ENCODE measurements at places on chromosomes 1 and 21.

DNA sequence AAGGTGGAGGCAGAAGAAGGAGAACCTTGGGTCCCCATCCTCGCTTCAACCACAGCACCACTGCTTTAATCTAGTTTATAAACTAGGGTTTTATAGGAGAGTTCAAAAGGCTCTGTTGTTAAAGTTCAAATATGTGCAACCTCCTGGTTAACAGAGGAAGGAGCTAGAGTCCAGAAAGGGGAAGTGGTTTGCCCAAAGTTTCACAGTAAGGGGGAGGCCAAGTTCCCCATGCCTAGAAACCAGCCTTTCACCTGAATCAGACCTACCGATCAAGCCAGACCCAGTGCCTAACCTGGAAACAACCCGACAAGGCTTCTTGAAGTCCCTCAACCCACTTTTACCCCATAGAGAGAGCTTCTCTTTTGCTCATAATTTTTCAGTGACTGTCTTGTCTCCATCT is 106.5 kb downstream of the PLPP3 start:
- DNase-seq, result peak; percentile 72

DNA sequence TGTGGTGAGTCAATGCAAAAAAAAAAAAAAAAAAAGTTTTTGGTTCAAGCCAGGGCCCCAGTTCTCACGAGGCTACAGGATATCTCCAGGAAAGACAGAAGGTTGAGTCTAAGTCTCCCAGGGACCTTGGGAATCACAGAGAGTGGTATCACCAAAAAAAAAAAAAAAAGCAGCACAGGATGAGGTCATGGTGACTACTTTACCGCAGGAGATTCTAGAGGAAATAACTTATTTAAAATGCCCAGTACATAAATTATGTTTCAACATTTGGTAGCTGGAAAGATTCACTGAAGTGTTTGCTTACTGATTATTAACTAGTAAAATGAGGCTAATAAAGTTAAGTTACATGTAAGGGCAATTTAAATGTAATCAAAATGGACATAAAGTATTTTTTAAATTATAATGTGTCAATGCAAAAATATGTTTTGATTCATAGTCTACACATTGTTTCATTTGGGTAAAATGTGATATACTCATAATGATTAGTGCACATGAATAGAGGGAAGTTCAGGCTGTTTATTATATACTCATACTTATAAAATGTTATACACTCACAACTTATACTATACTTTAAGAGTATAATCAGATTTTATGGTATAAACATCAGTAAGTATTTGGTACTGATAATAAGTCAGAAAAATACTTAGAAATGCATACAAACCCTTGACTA is 84.1 kb downstream of the PLPPR5 start:
- DNase-seq, result no peak

DNA sequence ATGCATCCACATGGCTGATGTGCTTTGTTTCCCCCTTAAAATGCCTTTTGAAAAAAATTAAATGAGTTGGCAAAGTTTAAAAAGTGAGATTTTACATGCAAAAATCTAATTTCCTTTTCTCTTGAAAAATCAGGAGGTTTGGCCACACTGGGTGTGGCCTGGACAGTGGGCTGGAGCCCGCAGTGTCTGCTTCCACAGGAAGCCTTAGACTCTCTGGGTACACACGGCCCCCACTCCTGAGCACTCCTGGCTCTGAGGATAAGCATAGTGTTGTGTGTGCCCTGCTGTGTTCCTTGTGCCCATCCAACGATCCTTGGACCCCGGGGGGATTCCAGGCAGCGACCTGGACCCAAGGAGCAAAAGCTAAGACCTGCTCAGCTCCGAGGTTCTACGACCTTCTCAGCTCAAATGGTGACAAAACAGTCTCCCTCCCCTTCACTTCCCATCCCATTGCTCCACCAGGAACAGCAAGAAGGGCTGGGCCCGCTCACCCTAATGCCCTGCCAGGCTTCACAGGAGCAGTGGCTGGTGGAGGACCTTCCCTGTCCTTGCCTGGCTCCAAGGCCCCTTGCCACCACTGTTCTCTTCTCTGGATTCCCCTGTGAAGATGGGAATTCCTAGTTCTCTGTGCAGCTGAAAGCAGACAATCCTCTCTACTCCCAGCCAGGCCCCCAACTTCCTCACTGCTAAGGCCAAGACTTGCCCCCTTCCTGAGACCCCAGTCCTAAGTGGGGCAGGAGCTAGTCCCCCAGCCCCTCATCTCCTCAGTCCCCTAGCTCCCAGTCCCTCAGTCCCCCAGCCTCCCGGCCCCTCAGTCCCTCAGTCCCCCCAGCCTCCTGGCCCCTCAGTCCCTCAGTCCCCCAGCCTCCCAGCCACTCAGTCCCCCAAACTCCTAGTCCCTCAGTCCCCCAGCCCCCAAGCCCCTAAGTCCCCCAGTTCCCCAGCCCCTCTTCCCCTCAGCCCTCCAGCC is 395.8 kb downstream of the PTPRU start:
- no peak for DNase-seq

- no peak for DNase-seq
Observed at GRCh38 chr1:111200802-111201161, 336 bp upstream of the DENND2D start.

DNA sequence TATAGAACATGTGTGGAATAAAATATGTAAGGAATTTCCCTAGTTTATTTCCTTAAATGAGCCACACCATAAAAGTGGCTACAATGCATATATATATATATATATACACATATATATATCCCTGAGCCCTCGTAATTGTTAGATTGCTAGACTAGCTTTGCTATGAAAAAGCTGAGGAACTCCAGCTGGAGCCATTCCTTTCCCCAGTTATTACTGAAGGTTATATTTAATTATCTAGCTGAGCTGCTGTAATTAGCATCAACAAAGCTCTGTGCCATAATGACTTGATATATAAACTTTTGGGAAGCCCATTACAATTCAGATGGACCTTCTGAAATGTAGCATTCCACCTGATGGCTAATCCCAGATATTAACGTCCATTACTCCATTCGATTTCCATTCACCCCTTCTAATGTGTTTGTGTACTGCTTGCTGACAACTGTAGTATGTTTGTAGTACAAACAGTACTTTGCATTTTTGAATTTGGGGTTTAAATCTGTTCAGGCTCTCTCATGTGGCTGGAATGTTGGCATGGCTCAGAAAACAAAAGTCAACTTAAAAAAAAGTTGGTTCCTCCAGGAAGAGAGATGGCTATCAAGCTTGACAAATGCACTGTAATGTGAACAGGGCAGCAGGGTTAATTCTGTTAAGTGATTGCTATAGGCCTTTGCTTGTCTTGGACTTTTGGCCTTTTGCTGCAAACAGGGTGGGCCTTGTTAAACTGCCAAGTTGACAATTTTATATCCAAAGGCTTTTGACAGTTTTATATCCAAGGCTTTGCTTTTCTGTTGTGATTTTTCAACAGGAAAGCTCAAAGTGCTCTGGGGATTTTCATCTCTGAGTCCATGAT is 170.0 kb downstream of the LTN1 start:
- no peak for DNase-seq

DNA sequence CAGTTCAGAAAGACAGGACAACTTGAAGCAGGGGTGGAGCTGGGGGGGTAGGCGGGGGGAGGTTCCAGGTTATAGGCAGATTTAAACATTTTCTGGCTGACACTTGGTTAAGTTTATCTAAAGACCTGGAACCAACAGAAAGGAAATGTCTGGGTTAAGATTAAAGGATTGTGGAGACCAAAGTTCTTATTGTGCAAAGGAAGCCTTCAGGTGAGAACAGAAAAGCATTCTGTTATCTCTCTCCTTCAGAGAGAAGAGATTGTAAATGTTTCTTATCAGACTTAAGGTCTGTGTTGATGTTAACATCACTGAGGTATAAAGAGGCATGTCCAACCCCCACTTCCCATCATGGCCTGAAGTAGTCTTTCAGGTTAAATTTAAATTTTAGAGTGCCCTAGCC is 3.7 kb upstream of the ACADM start:
- no peak for DNase-seq

DNA sequence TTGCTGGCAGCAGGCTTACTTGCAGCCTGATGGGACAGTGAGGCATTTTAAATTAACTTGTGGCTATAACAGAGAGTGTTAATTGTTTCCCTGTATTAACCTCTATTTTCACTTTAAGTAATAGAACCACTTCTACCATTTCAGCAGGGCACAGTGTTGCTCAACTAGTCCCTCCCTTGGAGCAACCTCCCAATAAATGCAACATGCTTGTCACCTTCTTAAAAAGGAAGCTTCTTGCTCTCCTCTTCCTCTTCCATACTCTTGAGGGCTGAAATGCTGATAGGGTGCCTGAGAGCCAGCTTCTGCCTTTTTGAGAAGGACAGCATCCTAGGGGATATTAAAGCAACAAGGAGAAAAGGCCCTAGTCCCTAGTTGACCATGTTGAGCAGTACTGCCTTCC is 52.1 kb downstream of the C4BPA start:
- peak; percentile 59 for DNase-seq

DNA sequence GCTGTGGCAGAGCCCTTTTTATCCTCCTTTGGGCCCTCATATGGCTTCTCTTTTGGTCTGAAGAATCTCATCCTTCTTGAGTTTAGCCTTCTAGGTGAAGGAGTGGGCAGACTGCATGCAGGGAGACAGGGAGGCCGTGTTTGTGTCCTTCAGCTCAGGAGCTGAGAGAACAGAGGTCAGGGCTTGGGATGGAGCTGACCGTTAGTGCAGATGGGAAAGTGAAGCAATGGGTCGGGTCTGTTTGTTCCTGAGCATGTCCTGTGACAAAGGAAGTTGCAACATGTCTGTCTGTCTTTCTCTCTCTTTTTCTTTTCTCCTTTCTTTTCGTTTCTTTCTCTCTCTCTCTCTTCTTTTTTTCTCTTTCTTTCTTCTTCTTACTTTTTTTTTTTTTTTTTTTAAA is 14.9 kb downstream of the MAPKAPK2 start:
- DNase-seq, result no peak

- DNase-seq, result no peak
Observed at GRCh38 chr1:67589519-67590233, 95.3 kb upstream of the GADD45A start.

DNA sequence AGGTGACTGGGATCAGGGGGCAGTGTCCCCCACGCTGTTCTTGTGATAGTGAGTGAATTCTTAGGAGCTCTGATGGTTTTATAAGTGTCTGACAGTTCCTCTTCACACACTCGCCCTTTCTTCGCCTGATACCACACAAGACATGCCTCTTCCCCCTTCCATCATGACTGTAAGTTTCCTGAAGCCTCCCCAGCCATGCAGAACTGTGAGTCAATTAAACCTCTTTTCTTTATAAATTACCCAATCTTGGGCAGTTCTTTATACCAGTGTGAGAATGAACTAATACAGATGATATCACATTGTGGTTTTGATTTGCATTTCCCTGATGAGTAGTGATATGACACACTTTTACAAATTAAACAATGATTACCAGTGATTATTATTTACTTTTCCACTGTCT is 229.9 kb downstream of the AKT3 start:
- DNase-seq, result no peak

DNA sequence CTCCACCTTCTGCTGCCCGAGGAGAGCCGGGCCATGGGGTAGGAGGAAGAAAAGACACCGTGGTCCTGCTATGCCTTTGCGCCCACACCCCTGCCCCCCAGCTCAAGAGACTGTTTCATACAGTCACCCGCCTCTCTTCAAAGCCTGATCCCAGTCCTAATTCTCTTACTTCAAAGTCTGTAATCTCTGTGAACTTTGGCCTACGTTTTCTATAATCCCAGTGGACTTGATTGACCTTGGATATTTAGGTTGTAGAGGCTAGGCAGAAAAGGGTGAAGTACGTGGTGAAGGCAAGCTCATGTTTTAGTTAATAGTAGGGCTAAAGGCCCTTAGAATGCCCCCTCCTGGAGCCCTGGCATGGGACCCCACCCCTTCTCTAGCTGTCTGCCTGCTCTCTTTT is 28.4 kb downstream of the VPS13D start:
- no peak for DNase-seq

DNA sequence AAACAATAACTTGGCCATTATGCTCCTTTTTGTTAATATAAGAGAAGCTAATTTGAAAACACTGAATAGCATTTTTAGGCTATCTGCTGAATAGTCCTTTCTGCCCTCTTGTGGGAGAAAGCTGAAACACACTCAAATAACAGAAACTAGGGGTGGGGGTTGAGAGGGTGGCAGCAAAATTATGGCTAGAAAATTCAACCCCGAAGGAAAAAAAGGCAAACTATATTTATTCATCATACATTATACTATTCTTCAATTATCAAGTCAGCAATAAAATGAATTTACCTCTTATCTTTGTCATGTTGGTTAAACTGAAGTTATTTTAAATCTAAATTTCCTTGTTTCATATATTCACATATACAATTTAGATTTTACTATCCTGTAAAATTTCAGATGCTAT is 255.9 kb downstream of the FAF1 start:
- DNase-seq, result peak; percentile 32

DNA sequence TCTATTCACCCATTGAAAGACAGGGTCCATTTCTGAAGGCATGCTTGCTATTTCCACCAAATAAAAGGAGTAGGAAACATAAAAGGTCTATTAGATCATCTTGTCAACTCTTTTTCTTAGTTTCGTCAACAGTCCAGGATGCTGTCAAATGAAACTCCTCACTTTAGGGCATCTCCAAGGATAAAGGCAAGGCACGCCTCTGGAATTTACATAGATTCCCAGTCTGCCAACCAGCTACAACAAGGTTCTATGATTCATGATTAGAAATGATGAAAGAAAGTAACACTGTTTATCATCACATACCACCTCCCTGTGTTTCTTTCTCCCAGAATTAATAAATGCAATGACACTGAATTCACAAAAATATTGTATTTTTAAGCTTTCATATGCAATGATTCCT is 636.3 kb downstream of the LTN1 start:
- DNase-seq, result no peak

DNA sequence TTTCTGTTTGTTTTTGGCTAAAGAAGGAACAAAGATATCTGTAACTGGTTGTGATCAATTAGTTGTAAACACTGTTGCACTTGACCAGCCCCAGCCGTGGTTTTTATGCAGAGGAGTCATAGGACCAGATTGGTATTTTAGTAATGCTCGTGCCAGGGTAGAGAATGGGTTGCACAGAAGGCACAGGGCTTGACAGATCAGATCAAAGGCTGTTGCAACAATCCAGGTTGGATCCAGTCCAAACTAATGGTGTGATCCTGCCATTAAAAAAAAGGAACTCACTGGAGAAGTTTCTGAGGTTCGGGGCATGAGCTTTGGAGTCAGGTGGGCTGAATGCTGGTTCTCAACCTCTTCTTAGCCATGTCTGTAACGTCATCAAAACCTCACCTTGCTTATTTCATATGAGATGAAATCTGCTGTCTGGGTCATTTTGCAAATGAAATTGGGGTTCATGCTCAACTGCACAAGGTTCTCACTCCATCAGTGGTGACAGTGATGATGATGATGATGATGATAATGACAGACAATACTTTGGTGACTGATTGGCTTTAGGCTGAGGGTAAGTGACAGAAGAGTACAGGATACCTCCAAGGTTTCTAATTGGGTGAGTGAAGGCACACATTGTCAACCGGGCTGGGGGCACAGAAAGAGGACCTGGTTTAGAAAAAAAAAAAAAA is 43.1 kb downstream of the ZNF281 start:
- peak; percentile 59 for DNase-seq
